ENCODE measurements at places on chromosomes 5 and 9.

DNA sequence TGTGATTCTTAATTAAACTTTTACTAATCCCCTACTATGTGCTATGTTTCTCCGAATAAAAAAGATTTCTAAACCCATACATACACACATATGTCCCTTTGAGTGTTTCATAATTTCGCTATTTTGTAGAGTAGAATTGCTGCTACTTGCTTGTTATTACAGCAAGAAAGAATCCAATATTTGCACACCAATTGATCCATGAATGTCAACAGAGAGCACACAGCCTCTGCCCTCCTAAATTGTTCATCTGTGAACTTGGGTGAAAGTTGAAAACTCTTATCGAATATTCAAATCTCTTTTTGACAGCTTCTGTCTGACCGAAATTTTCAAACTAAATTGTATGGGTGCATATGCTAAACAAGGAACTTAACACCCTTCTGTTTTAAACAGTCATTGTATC, 83.4 kb upstream of the RASEF start:
- DNase-seq = no peak

GRCh38 chr5:180580681-180581080, 10.6 kb downstream of the SCGB3A1 start:
- DNase-seq = no peak

DNA sequence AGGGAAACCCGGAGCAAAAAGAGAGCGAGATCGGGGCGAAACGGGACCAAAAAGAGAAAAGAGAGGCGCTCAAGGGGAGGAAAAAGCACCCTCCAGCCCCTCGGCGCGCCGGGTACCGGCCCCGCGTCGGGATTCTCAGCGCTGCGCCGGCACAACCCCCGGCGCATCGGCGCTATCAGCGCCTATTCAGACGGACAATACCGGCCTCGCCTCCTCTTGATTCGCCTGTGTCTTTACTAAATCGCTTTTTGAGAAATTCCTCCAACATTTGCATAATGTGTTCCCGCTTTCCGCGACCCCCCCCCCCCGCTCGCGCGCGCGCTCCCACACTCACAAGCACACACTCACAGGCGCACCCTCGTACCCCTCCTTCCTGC, 578 bp downstream of the LHX6 start:
- no peak for DNase-seq

- DNase-seq = peak; percentile 42
Measured at GRCh38 chr9:131330814-131331600, 41.5 kb downstream of the PLPP7 start.

GRCh38 chr5:14322437-14323187, 179.5 kb downstream of the TRIO start:
- no peak for DNase-seq

GRCh38 chr9:36865731-36866635, 168.1 kb downstream of the PAX5 start:
- DNase-seq = no peak

DNA sequence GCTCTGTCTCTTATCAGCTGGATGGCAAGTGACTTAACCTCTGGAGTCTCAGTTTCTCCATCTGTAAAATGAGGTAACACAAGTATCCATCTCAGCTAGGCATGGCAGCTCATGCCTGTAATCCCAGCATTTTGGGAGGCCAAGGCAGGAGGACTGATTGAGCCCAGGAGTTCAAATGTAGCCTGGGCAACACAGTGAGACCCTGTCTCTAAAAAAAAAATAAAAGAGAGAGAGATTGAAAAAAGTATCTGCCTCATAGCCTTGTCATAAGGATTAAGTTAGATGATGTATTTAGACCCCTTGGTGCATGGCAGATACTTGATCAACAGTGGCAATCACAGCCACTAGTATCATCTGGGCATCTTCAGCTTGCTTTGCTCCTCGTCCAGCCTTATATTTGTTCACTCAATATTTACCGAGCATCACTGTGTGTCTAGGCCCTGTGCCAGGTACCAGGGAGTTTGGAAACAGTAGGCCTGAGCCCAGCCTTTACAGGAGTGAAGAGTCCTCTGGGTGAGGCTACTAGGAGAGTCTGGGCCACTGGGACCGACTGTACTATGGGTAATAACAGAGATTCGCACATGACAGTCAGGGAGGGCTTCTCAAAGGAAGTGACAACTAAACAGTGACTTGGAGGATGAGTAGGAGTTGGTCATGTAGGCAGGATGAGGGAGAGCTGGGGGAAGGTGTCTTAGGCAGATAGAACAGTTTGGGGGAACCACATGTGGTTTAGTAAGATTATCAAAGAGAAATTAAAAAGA, 34.2 kb downstream of the CORO2A start:
- no peak for DNase-seq

GRCh38 chr5:15615859-15616258, 115.9 kb downstream of the FBXL7 start:
- no peak for DNase-seq

- DNase-seq = no peak
Measured at GRCh38 chr5:13930541-13931171, 13.8 kb downstream of the DNAH5 start.

GRCh38 chr5:173210877-173211276, 24.1 kb downstream of the NKX2-5 start:
- DNase-seq = no peak

DNA sequence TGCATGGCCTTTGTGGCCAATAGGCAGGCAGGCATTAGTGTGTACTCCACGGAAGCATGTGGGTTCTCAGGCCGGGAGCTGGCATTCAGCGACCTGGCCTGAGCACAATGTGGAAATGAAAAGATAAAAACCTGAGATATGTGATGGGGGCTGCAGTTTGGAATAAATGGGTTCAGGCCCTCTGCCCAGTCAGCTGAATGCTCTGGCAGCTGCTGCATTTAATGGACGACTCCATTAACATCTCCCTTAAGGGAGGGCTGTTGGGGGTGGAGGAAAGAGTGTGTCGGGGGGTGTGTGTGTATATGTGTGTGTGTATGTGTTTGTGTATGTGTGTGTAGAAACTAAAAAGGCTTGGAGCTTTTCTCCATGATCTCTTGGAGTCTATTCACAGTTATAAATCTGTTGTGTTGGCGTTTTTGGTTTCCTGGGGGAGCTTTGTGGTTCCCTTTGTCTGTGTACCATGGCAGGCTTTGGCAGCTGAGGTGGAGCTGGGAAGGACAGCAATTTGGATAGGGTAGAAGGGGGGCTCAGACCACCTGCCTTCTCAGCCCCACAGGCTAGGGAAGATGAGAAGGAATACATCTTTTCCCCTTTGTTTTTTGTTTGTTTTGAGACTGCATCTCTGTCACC, 27.3 kb upstream of the HSPA9 start:
- no peak for DNase-seq

- peak; percentile 54 for DNase-seq
Measured at GRCh38 chr5:159105145-159106053, 5.7 kb upstream of the EBF1 start.

- DNase-seq = no peak
Measured at GRCh38 chr5:32285510-32286138, 27.1 kb downstream of the MTMR12 start.

DNA sequence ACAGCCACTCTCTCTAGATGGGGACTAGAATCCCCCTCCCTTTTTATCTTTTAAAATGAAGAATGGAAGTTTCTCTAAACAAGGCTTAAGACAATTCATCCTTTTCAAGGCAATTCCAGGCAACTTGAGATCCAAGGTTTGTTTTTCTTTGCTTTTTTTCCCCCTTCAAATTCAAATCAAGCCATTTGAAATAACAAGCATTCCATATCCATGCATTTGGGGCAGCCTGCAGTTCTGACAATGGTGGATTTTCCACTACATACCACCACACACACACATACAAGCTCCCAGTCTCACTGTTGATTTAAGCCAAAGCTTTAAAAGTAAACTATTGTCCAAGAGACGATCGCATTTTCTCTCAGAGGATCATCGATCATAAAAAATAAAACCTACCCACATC, 424 bp downstream of the INSYN2B start:
- no peak for DNase-seq

GRCh38 chr5:42948961-42949347, 91.2 kb downstream of the ANXA2R start:
- DNase-seq = no peak

- no peak for DNase-seq
Measured at GRCh38 chr9:13804532-13804931, 509.4 kb downstream of the NFIB start.

GRCh38 chr9:99626426-99626825, 195.3 kb upstream of the NR4A3 start:
- no peak for DNase-seq

DNA sequence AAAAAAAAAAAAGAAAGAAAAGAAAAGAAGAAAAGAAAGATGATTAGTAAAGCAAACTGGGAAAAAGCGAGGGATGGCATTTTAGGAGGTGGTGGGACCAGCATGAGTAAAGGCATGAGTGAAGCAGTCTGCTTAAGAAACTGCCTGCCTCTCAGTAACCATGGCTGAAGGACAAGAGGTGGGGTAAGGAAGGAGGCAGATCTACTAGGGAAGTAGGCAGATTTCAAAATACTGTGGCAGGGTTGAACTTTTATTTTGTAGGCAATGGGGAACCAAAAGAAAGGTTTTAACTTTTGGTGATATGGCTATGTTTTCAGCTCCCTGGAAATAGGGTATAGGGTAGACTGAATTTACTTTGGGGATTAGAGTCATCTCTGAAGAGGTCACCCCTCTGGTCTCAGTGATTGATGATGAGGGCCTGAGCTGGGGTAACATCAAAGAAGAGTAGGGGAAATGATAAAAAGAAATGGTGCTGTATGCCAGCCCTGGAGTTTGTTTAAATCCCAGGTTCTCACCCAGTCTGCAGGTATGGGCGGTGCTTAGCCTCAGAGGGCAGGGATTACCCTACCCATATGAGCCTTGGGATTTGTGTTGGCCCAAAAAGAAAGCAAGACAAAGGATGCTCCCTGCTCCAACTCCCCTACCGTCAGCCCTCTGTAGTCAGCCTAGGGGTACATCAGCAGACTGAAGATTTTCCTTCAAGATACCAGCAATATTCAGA, 316.2 kb downstream of the CWC27 start:
- no peak for DNase-seq

- no peak for DNase-seq
Measured at GRCh38 chr5:39760385-39761198, 335.8 kb upstream of the DAB2 start.

DNA sequence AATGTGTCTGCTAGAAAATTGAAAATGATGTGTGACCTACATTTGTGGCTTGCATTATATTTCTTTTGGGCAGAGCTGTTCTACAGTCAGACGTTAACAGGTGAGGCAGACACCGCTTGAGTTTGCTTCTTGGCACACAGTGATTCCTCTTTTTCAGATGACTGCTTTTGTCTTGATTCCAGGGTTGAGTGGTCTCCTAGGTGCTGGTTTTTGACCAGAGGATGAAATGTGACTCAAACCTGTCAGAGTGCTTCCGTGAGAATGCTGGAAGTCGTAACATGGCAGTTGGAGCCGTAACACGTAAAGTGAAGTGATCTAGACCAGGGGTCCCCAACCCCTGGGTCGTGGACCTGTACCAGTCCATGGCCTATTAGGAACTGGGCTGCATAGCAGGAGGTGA, 28.3 kb upstream of the NDFIP1 start:
- DNase-seq = no peak

- no peak for DNase-seq
Measured at GRCh38 chr5:107602896-107603295, 67.8 kb downstream of the EFNA5 start.

DNA sequence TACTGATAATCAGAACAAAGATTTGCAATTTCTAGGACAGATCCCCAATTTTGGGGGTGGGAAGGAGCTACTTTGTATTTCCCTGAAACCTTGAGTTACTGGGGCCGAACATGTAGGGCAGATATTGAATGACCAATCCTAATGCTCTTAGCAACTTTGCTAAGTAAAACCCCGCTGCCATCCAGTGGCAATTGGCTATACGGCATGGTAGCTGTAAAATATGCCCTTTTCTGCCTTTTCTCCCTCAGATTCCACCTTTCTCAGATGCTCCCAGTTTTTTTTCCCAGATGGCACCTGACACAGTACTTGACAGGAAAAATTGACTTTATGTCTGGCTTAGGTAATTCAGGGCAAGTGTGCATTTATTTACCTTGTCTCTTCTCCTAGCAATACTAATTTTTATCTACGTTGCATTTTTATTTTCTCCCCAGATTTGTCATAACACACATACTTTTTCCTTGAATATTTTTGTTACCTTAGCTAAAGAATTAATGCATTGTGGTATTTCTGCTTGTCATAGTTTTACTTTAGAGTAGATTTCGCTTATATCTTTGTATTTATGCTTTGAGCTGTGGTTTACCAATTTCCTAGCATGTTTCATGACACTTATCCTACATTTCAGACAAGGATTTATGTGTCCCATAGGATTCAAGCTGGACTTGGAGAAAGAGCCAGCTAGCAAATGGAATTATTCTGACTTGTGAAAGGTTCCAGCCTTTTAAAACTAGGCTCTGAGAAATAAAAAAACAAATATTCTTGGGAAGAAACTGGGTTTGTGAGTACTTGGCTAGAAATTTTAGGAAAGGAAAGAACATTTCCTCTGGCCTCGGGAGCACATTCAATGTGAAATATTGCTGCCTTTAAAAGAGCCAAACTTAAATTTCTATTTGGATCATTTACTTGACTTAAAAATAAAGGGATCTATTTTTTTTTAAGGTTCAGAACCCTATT, 37.4 kb downstream of the PIK3R1 start:
- DNase-seq = peak; percentile 66

DNA sequence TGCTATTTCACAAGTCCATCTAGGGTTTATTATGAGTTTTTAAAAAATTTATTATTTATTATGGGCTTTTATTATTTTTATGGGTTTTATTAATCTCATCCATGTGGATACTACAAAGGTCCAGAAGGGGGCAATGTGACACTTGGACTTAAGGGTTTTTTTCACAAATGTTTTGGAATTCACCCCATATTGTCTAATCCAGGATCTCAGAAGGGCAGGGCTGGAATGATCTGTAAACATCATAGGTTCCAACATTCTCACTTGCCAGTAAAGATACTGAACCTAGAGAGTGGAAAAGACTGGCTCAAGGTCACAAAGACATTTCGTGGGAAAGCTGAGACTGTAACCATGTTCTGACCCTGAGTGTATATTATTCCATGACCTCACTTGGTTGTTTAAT, 35.6 kb downstream of the NIM1K start:
- DNase-seq = no peak

GRCh38 chr9:33131790-33132772, 35.1 kb downstream of the B4GALT1 start:
- DNase-seq = peak; percentile 15

DNA sequence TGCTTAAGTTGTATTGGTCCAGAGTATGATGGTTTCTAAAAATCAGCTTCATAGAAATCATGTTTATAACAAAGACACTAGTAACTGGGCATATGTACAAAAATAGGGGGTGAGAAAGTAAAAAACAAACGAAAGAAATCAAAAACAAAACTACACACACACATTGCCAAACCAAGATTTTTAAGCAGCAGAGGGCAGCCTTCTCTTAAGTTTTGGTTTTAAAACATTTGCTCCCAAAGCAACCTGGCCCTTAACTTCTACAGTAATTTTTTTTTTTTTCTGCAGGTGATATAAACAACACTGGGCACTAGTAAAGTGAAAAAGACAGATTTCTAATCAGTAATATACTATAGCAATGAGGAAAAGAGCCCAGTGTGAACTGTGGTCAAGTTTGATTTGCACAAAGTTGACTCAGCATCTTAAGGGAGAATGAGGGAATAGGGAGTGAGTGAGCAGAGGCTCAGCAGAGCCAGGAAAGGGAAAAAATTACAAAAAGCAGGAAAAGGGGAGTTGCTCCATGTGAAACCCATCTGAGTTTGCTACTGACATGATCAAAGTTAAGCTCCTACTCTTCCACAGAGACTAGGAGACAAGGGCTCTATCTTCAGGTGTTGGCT, 13.4 kb upstream of the GAPT start:
- DNase-seq = no peak

Measured in right forelimb (tissue), 1 donor.